Skin of body (tissue), 3 donors: ENCODE measurements at places on chromosomes 5 and 9. TPM values are rescaled to one million over a fixed set of nuclear protein-coding genes. Genes with fewer than 3 reads are reported as not detected.

PFN3 gene
- not detected for total RNA-seq

CCDC192 gene
- total RNA-seq = not detected

GRCh38 chr9:97766092-97766491 is 69.0 kb upstream of the XPA start:
- no peak for DNase-seq

GRCh38 chr5:45512521-45512920 is 183.7 kb downstream of the HCN1 start:
- DNase-seq = no peak

- no peak for DNase-seq
Measured at GRCh38 chr9:26758655-26759054, 133.9 kb downstream of the CAAP1 start.
